ENCODE measurements at places on chromosomes 2 and 18.

DNA sequence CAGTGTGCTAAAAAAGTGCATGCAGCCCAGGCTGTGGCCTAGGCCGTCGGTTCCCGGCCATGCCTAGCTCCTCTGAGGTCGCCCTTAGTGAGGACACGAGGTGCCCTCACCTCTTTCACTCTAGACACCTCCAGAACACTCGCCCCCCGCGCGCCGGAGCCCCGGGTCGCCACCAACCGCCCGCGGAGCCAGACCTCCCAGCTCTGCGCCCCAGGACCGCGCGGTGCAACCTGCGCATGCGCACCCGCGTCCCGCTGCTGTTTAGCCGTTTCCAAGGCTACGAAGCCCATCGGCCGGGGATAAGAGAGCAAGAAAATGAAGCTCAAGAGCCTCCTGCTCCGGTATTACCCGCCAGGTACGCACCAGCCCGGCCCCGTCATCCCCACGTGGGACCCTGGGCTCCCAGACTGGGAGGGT is at the start of gene DAW1:
TSS of gene DAW1 (plus strand) at position 257 of the 417 bp plus-strand sequence. CDS start at position 316, 59 bp downstream.
- DNase-seq: peak; percentile 53

DNA sequence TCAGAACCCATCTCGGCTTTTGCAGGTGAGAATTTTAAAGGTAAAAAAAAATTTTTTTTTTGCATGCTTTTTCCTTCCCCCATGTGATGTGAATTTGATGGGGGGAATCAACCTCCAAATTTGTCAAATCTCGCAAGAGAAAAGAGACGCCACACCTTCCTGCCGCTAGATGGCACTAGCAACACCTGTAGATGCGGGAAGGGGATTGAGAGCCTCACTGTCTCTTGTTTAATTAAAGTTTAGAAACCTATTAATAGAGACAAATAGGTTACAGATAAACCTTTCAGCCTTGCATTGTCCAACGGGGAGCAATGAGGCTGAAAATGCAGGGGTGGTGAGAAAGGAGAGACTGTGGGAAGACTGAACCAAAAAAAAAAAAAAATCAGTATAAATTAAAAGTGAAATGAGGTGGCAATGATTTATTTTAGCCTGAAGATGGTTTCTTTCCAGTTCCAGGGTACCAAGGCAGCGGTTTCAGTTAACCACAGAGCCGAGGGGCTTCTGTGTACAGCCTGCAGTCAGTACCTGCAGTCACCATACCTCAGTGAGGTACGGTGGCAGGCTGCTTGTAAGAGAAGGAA is 84.6 kb downstream of the NRP2 start:
- peak; percentile 42 for DNase-seq

- no peak for DNase-seq
Measured at GRCh38 chr18:59002974-59003594, 136.6 kb upstream of the SEC11C start.

GRCh38 chr2:189797902-189798301 is 13.7 kb downstream of the PMS1 start:
- no peak for DNase-seq

GRCh38 chr18:73235491-73235890 is 367.7 kb upstream of the NETO1 start:
- no peak for DNase-seq

GRCh38 chr2:53448591-53448990 is 319.0 kb upstream of the CHAC2 start:
- no peak for DNase-seq

GRCh38 chr2:120745420-120746111 is 9.9 kb downstream of the GLI2 start:
- DNase-seq: no peak

- DNase-seq: no peak
Measured at GRCh38 chr2:118851650-118852049, 4.2 kb upstream of the EN1 start.

DNA sequence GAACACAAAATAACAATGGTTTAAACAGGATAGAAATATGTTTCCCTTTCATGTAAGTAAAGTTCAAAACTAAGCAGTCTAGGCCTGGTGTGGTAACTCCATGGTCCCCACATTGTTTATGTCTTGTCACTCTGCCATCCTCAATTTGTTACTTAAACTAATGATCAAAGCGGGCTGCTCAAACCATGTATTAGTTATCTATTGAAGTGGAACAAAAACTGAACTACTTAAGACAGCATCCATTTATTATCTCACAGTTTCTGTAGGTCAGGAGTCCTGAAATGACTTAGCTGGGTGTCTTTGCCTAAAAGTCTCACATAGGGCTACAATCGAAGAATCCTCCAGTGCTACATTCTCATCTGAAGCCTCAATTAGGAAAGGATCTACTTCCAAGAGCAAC is 91.6 kb downstream of the NAB1 start:
- DNase-seq: no peak

GRCh38 chr2:235533198-235533597 is 39.4 kb downstream of the AGAP1 start:
- no peak for DNase-seq

DNA sequence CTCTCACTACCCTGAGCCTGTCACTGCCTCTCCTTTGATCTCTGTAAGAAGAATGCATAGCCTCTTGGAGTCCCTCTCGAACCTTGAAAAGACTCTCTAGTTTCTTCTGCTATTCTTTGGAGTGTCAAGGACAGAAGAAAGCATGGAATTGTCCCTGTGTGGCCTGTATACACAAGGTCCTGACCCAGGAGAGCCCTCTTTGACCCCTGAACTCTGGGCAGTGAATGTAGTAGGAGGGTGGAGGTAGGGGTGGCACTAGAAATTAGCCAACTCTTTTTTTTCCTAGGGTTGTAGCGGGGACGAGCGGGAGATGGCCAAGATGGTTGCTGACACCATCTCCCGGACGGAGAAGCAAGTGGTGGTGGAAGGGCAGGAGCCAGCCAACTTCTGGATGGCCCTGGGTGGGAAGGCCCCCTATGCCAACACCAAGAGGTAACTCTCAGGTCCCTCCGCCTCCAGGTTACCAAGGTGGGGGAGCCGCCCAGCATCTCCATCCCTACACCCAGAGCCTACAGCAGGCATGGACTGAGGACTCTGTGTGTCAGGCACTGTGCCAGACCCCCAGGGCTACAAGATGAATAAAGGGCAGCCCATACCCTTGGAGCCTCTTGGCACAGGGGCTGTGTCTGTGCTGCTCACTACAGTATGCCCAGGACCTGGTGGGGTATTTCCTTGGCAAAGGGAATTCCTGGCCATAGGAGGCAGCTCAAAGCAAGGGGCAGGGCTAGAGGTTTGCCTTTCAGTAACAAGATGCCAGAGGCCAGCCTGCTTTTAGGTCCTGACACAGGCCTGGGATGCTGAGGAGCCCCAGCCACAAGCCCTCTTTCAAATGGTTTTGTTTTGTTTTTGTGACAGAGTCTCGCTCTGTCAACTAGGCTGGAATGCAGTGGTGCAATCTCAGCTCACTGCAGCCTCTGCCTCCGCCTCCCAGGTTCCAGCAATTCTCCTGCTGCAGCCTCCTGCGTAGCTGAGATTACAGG is 16.4 kb downstream of the VIL1 start:
- DNase-seq: no peak

DNA sequence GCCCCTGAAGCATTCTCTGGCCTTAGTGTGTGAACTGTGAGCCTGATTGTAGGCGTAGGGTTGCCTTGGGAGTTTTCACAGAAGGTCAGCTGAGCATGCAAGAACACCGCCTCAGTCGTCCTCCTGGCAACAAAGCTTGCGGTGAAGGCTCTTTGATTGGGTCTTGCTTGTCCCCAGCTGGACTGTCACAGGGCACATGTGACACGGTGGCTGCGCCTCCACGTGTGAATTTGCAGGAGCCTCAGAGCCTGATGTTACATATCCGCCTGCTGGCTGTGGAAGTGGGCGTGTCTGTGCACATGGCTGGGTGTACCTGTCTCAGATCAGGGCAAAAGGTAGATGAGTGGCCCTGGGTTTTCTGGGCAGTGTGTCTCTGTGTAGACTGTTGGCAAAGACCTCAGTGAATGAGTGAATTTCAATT is 228.7 kb downstream of the HAUS1 start:
- DNase-seq: no peak

- DNase-seq: no peak
Measured at GRCh38 chr2:85907671-85908157, 18.9 kb upstream of the ST3GAL5 start.

GRCh38 chr2:229301237-229301636 is 30.1 kb upstream of the PID1 start:
- no peak for DNase-seq

DNA sequence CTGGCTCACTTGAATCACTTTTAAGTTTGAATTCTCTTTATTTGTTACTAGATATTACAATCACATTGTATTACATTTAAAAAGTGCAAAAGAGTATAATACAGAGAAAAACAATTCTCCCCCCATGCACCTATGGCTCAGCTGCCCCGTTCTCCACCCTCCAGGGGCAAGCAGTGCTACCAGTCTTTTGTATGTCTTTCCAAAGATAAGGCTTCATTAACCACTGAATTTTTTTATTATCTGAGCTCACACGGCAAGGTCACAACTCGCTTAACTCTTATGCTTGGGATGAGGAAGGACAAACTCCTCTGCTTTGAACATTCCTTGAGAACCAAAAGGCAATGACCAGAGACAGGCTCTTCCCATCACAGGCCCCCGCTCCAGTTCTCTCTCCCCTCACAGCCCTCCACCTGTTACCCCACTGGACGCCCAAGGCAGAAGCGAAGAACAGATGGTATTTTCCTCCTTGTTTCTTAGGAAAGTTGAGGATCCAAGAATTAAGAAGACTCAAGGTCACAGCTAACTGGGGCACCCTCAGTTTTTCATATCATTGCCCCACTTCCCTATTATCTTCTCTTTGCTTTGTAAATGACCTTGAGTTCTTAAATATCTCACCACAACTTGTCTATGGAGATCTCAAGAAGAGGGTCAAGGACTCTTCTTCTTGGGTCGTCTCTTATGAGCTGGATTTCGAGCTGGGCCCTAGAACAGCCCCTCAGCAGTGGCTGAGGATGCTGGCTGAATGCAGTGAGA is 30.1 kb downstream of the SH2D6 start:
- DNase-seq: no peak

DNA sequence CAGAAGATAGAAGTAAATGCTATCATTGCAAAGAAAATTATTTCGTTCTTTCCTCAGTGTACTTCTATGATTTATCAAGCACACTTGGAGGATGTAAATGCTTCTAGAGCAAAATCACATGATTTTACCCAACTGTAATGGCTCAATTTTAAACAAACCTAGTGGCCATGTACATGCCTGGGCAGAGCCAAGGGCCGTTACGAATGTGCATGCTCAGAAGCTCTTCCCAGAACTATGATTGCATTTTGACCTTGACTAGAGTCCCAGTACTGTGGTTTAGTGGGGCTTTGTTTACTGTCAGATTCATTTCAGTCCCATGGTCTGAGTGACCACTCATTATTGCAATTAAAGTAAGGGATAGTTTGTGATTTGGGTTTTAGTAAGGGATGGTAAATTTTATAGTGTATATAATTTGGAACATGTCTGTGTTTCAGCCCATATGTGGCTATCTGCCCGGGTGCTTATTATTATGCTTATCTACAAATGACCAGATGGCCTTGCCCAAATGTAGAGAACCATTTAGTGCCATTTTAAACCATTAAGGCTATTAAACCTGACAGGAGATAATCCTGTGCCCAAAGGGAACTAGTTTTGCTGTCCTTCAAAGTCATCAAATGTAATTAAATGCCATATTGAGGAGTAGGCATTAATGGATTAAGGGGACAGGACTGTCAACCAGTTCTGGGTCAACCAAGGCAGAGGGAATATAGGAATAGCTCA is 239.1 kb downstream of the ICOS start:
- no peak for DNase-seq

- no peak for DNase-seq
Measured at GRCh38 chr2:3959372-3959771, 256.0 kb downstream of the DCDC2C start.

DNA sequence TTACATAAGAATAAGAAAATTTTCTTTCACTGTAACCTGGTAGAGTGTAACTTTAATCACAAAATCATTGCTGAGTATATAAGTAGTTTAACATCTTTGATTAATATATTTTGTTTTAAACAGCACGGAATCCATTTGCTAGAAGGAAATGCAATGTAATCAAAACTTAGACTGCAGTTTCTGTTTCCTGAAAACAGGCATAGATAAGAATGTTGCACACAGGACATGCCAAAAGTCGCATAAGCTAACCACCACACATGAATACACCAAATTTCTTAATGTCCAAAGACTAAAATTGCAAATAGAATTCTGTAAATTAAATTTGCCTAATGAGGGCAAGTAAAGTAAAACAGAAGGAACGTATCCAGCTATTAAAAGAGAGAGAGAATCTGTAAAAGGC is 51.0 kb upstream of the SERPINB2 start:
- no peak for DNase-seq

DNA sequence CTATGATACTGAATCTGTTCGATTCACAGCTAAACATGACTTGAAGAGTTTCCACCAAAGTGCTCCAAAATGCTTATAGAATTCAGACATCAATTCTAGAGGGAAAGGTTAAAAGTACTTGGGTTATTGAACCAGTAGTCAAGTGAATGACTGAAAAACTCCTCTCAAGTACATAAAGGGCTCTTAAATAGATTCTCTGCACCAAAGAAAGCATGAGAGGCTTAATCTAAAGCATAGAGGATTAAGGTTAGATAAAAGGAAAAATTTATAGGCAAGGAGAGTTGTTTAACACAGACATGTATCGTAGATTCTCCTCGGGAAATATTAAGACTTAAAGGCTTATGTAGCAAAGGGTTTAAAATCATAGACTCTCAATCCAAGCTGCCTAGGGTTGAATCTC is 701.4 kb downstream of the ERBB4 start:
- no peak for DNase-seq

DNA sequence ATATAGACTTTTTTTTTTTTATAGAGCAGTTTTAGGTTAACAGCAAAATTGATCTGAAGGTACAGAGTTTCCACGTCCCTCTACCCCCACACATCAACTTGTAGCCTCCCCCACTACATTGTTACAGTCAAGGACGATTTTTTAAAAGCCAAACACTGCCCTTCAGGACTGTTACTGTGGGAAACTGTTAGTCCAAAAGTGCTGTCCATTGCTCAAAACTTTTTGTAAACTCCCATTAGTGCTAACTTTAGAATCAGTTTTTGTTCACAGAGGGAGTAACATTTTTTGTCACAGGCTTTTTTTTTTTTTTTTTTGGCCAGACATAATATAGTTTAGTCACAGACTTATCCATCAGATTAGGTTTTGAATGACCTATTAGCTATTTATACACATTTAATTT is 24.1 kb downstream of the ELP2 start:
- DNase-seq: no peak

GRCh38 chr2:79935046-79935732 is 369.4 kb downstream of the LRRTM1 start:
- no peak for DNase-seq

GRCh38 chr18:22731398-22731797 is 201.7 kb upstream of the RBBP8 start:
- DNase-seq: no peak

- DNase-seq: no peak
Measured at GRCh38 chr18:27404855-27405254, 219.7 kb upstream of the CHST9 start.

DNA sequence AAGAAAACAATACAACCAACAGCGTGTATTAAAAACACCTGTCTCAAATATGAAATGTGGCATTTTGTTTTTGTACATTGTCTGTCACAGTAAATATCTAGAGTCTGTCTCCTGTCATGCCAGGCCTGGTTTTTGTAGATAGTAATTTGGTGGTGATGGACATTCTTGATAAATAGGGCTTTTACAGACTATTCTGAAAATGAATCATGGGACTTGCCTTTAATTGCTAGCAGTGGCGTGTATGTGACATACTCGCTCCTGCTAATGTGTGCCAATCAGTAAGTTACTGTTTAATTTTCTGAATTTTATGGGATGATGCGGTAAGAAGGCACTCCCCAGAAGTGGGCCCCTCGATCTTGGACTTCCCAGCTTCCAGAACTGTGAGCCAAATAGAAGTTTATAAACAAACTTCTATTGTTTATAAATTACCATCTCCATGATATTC is 83.7 kb downstream of the TANC1 start:
- DNase-seq: no peak
